ENCODE measurements at places on chromosomes 11 and 22.

GRCh38 chr22:32040324-32040904 is 2.6 kb upstream of the SLC5A1 start:
- DNase-seq, result peak; percentile 80

GRCh38 chr22:33361581-33361980 is 303.4 kb upstream of the SYN3 start:
- no peak for DNase-seq

- DNase-seq, result no peak
Observed at GRCh38 chr11:8262552-8263108, 1.0 kb downstream of the LMO1 start.

- no peak for DNase-seq
Observed at GRCh38 chr11:85626496-85626895, 648 bp downstream of the DLG2 start.

DNA sequence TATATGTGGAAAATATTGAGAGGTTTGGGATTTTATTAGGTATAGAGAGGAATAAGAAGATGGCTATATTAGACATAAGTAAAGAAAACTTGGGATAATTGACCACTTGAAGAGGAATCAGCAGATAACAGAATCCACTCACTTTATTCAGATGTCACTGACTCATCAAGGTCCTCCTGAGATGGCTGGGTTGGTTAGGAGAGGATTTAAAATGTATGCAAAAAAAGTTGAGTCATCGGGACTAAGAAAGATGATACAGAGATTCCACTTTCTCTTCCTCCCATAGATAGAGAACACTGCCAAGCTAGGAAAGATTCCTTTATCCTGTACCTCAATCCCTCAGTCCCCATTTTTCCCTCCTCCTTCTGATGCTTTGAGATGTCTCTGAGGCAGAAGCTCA is at the start of gene OR6A2:
OR6A2 (minus strand) TSS at position 288 of the 400 bp plus-strand sequence. CDS start 3,981 bp downstream, outside the sequence.
- DNase-seq, result no peak

DNA sequence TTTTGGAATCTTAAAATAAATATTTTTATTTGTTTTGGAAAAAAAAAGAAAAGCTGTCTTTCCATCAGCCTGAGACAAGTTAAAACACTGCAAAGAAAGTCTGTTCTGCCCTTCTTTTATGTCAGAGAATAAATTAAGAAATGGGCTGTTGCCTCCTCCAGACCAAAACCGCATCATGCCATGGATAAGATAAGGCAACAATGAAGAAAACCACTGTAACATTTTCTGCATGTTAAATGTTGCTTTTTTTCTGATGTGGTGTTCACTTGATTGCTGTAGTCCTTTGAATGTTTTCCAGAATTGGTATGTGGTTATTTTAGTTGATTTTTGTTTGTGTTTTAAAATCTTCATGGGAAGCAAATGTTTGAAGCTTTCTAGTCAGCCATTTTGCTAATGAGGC is 319.2 kb upstream of the CNTN5 start:
- no peak for DNase-seq

GRCh38 chr22:39332441-39333064 is 13.1 kb upstream of the RPL3 start:
- DNase-seq, result no peak

GRCh38 chr11:66080055-66080817 is 10.2 kb downstream of the PACS1 start:
- no peak for DNase-seq

DNA sequence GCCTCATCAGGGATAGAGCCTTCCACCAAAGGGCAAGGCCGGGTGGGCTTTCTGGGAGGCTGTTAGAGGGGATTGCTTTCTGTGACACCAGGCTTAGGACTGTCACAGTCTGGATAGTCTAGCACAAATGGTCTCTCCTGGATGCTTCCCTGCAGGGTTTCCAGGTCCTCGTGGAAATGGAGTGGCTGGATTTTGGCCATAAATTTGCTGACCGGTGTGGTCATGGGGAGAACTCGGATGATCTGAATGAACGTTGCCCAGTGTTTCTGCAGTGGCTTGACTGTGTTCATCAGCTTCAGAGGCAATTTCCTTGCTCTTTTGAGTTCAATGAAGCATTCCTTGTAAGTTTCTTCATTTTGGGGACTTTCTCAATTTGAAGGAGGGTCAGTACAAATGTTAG is 67.1 kb upstream of the HORMAD2 start:
- no peak for DNase-seq

GRCh38 chr11:8810540-8811301 is 100.3 kb upstream of the AKIP1 start:
- DNase-seq, result peak; percentile 86

GRCh38 chr11:34755671-34756070 is 134.8 kb downstream of the EHF start:
- no peak for DNase-seq

DNA sequence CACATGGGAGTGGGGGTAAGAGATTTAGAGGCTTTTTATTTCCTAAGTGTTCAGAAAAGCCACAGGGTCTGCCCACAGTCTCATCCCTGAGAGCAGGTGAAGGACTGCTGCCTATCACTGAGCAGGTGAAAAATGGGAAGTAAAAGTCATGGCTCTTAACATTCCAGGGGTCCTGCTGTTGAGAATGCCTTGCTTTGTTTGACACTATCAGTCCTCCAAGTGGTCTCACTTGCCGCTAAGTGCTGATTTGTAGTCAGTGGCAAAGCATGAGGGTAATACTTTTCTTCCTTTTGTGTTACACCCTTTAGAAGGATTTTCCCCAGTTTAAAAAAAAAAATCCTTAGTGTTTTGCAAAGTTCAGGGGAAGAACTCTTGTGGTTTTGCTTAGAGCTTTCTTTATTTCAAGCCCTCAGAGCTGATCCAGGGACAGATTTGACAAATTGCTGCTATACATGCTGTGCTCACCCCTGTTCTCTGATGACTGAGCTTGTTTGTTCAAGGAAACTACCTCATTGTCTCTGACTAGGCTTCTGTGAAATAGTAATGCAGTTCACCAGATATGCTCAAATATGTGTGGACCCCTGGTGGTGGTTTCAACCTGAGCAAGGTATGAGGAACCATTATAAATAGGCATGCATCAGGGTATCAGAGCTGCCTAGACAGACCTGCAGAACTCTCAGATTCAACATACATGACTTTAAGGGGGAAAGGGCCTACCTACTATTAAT is 141.0 kb downstream of the ARHGAP42 start:
- no peak for DNase-seq

- DNase-seq, result no peak
Observed at GRCh38 chr11:11167806-11168205, 185.2 kb downstream of the CSNK2A3 start.

DNA sequence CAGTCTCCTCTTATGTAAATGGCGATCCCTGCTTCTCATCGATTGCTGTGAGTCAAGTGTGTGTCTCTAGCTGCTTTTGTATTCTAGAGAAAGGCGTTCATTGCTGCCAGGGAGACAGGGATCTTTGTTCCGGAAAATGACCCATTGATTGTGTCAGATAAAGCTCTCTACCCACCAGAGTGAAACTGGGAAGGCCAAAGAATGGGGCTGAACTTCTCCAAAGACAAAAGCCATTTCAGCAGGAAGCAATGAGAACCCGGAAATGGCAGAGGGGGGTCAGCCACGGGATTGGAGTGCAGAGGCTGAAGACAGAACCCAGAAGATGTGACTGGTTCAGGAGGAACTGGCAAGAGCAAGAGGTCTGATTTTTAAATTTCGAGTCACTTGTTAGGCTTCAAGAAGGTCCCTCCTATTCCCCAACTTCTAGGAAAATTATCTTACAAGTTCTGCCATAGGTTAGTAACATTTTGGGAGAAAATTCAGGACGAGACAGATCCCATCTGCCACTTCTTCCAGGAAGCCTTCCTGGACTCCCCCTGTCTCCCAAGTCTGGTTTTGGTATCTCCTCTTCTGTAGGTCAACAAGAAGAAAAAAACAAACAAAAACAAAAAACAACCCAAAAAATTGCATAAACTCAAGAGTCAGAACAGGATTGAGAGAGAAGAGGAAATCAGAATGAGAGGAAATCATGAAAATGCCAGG is 110.6 kb downstream of the NECTIN1 start:
- no peak for DNase-seq

GRCh38 chr22:23270212-23270733 is 90.0 kb downstream of the BCR start:
- DNase-seq, result no peak

All from SK-N-SH (cell line).